ENCODE measurements at places on chromosomes 2 and 18.

- DNase-seq = no peak
Measured at GRCh38 chr2:1862608-1863280, 118.4 kb upstream of the PXDN start.

- no peak for DNase-seq
Measured at GRCh38 chr2:2874341-2874740, 503.3 kb downstream of the EIPR1 start.

DNA sequence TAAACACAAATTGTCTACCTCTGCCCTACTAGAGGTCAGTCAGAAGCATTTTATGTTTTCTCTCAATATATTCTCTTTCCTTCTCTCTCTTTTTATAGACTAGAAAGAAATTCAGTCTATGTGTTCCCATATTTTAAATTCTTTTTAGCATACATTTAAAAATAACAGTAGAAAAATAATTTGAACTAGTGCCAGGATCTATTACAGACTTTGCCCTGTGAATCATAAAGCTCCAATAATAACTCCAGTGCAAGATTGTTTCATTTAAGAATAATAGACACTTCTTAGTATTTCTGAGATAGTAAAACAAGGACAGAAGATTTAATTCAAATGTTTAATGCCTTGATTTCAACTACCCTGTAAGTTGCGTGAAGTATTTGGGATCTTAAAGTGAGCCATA lies 60.1 kb downstream of the ITGB6 start:
- peak; percentile 11 for DNase-seq

- no peak for DNase-seq
Measured at GRCh38 chr2:203809991-203810510, 57.5 kb upstream of the CTLA4 start.

DNA sequence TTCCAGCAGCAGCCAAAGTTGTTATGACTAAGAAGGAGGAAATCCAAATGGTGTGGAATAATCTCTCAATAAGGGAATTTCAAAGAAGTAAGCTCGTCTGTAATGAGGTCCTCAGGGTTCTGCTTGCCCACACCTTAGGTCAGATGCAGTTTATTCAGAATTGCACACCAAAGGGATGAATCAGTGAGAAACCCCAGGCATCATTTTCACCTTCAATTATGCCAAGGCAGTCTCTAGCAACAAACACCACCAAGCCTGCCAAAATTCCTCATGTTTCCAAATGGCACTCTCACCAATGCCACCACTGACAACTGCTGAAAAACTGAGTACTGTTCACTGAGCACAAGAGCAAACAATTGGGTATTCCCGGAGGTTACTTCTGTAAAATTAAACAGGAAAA lies 43.6 kb downstream of the KCNG3 start:
- no peak for DNase-seq

- no peak for DNase-seq
Measured at GRCh38 chr2:80889009-80889408, 584.5 kb upstream of the LRRTM1 start.

DNA sequence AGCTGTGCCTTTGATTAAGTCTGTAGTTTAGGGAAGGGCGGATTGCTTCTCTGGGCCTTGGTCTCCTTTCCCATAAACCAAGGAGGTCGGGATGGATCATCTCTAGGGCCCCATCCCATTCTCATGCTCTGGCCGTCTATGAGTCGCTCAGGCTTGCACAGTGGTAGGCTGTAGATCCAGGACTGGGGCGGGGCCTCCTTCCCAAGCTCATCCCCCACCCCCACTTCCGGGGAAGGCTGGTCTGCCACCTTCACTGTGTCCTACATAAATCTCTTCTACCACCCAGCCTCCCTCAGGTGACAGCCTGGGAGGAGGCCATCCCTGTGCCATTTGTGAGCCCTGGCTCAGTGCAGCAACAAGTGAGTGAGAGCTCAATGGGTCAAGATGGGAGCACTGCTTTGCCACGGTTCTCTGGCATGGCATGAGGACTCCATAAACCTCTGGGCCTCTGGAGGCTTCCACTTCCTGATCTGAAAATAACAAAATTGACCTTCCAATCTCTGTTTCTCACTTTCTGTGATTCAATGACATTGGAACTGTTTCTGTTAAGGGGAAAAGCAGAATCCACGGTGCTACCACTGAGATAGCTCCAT lies 68.5 kb downstream of the SUMO1 start:
- no peak for DNase-seq

DNA sequence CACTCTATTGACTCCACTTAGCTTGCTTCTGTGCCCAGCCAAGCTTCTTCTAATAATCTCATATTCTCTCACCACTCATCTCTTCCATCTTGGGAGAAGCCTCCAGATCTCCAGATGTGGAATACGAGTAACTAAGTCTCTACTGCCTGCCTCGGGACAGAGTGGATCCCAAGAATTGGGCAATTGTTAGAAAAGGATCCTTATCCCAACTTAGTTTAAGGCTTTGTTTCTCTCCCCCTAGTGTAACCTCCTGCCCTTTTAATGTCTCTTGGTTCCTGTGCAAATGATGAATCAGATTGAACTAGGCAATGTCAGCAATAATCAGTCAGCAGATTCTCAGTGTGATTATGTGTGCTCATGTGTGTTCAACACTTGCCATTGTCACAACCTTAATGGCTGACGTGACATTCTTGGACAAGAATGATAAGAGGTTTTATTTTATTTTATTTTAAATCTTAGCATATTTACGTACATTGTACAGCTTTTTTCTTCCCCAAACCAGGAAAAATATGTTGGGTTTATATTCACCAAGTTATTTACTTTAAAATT lies 59.7 kb downstream of the MYO3B start:
- no peak for DNase-seq

GRCh38 chr2:84847326-84848050 lies 33.4 kb downstream of the TRABD2A start:
- DNase-seq = peak; percentile 42

- peak; percentile 25 for DNase-seq
Measured at GRCh38 chr18:26003817-26004216, 86.6 kb downstream of the SS18 start.

GRCh38 chr2:120562218-120563005 lies 173.3 kb upstream of the GLI2 start:
- DNase-seq = no peak

GRCh38 chr18:80088823-80089222 lies 20.2 kb upstream of the ADNP2 start:
- DNase-seq = no peak

DNA sequence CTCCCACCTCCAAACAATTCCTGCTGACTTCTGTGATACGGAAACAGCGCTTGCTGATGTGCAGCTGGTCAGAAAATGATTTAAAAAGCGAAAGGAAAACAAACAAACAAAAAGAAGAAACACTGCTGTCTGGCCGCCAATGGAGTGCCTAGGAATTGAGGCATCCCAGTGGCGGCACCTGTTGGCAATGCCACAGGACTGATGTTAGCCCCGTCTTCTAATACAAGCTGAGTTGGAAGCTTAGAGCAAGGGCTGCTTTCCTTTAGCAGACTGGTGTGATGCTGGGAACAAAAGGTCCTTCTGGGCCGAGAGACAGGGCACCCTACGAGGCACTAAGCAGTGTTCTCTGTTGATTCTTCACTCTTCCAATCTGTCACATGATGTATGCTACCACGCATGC lies 163.6 kb upstream of the REV1 start:
- DNase-seq = no peak

DNA sequence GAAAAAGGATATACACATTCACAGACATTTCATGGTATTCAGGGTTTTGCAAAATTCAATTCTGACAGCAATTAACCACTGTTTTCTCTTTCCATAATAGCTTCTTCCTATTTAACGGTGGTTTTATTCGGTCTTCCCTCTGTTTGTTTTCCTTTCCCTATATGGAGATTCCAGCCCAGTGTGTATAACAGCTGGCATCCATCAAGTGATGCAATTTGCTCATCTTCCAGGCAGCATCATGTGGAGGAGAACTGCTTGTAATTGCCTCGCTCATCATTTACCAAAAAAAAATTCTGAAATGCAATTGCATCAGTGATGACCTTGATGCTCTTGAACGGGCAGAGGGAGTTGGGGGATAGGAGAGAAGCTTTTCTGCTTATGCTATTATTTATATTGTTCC lies 165.9 kb upstream of the PGAP1 start:
- peak; percentile 85 for DNase-seq

GRCh38 chr2:95323347-95324155 lies 26.4 kb downstream of the KCNIP3 start:
- DNase-seq = no peak

DNA sequence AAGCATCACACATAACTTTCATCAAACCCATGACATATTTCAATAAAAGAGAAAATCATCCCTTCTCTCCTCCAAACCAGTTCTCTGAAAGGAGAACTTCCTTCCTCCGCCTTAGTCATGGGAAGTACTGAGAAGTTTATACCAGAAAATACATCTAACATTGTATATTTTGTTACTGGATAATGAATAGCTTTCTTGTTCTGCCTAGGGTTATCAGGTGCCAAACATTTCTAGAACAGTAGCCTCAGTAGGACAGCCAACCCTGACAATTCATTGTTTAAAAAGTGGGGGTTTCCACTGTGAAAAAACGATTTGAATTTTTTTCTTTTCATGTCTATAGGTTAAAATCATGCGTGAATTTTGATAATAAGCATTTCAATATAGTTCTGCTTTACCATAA lies 16.0 kb upstream of the DAW1 start:
- no peak for DNase-seq

DNA sequence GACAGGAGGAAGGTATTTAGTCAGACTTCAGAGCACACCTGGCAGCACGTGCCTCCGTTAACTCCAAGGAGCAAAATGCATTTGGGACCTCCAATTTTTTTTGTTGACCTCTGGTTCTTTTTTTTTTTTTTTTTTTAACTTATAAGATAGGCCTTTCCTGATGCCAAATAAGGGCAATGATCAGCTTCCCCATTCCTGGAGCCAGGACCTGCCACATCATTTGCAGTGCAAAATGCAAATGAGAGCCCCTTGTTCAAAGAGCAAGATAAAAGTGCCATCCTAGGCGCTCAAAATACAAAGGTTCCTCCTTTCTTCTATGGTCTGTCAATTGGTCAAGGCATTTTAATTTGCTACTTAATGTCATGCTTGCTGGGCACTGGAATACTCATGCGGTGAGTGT lies 133.2 kb upstream of the REV1 start:
- no peak for DNase-seq

- peak; percentile 95 for DNase-seq
Measured at GRCh38 chr2:157692768-157693167, 64.1 kb upstream of the ACVR1C start.

DNA sequence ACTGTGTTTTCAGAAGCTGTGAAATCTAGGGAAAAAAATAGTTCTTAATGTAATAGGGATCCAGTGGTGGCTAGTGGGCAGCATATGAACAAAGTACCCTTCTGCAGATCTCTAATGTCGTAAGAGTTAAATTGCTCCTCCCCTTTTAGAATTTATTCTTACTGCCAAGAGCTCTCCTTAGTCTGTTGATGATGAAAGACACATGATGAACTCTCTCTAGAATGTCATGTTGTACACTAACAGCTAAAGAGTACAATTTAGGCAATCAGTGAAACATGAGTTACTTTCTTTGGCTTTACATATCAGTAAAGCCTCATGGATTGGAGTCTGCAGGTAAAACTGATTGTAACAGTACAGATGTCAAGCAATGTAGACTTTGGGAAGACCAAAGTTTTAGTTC lies 84.2 kb downstream of the SLC39A10 start:
- peak; percentile 44 for DNase-seq

DNA sequence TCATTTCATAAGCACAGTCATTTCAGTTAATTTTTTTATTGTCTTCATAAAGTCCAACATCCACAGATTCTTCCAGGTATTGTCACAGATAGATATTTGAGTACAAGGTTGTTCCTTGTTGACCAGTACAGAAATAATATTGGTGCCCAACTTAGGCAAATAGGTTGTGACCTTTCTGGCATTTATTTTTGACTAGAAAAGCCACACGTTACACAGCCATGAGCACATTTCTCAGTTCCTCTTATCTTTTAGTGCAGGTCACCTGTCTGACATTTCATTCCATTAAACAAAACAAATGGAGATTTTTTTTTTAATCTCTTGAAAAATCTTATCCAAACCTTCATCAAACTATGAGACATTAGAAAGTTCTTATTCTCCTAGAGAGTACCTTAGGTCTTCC lies 428.8 kb downstream of the ZNF521 start:
- no peak for DNase-seq

- peak; percentile 33 for DNase-seq
Measured at GRCh38 chr2:196592331-196592910, 47.1 kb upstream of the CCDC150 start.

DNA sequence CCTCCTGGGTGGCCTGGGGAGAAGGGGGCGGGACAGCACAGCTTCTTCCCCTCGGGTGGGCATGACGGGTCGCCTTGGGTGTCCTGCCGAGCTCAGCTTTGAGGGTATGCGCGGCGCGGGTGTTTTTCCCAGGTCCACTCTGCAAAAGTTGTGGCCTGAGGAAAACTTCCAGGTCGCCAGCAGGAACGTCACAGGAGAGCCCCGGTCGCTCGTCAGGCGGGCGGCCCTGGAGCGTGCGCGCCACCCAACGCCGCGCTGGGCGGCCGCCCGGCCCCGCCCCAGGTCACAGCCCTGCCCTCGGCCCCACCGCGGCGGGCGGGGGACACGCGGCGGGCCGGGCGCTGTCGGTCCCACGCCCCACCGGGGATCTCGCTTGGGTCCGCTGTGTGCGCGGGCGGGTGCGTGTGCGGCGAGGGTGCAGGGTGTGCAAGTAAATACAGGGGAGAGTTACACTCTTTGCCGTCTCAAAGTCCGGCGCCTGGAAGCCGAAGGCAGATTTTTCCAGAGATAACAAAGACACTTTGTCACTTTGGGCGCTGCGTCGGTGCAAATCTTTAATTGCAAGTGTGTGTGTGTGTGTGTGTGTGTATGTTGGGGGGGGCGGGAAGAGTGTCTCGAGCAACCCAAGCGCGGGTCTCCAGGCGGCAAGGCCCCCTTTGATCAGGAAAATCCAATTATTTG lies 616 bp upstream of the SP5 start:
- no peak for DNase-seq

GRCh38 chr18:24499814-24500213 lies 39.4 kb downstream of the HRH4 start:
- DNase-seq = peak; percentile 38

GRCh38 chr2:238256594-238257104 lies 16.8 kb upstream of the HES6 start:
- peak; percentile 73 for DNase-seq

GRCh38 chr2:197266477-197266876 lies 44.1 kb downstream of the ANKRD44 start:
- DNase-seq = no peak

DNA sequence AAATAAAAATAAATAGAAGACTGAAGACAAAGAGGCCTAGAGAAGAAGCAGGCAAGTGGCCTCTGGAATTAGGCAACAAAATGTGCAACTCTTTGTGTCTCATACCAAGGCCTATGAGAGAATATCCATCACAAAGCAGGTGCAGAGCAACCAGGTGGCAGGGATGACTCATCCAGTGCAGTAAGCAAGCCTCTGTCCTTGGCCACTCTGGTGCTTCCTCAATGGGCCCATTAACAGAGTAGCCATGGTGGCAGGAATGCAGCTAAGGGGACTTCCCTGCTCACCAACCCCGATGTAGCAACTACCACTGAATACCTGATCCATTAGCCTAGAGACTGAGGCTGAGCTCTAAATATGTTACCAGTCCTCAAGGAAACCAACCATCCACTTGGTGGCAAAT lies 11.0 kb upstream of the EPG5 start:
- DNase-seq = no peak

Measured in fibroblast of mammary gland (primary cell).